NB4 (cell line): ENCODE measurements at places on chromosomes 11 and 22.
A peak's percentile ranks its signal among the peaks of the same experiment; 100 is the strongest.

DNA sequence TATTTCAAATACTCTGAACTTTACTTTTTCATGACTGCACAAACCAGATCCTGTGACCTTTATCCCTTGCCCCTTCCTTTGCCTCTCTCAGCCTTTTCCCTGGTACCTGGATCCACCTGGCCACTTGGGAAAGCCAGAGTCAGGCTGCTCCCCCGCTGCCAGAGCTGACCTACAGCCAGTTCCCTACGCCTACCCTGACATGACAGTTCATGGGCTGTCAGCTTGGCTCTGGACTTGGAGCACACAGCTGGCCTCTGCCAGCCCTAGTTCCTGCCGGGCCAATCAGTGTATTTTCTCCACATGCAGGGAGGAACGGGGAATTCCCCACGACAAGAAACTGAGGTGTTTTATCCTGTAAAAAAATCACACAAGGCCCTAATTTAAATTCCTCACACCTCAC lies 382.6 kb downstream of the INSC start:
- DNase-seq = no peak

DNA sequence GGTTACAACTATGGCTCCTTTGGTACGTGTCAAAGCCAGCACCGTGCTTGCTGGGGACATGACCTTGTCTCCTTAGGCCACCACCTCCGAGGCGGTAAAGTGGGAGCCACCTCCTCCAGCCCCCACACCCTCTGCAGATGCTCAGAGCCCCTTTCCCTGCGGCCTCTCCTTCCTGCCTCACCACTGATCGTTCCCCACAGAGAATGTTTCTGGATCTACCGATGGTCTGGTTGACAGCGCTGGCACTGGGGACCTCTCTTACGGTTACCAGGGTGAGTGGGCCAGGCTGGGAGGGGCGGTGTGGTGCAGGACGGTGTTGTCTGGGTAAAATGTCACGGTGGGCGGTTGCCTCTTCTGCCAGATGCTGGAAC lies 8.9 kb downstream of the SIDT2 start:
- no peak for DNase-seq

DNA sequence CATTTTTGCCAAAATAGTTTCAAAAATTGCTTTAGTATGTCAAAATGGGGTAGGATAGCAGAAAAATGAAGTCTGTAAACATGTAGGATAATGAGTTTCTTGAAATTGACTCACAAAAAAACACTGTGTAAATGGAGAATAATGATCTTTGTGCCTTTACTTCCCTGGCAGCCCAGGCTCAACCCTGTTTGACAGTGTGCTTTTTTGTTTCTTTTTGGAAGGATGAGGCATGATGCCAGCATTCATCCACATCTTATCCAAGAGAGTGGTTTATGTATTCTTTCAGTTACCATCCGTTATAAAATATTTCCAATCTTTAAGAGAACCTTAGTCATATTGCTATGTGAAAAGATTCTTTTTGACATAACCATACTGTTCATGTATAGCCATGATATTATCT lies 70.6 kb downstream of the ARHGAP42 start:
- DNase-seq = no peak

DNA sequence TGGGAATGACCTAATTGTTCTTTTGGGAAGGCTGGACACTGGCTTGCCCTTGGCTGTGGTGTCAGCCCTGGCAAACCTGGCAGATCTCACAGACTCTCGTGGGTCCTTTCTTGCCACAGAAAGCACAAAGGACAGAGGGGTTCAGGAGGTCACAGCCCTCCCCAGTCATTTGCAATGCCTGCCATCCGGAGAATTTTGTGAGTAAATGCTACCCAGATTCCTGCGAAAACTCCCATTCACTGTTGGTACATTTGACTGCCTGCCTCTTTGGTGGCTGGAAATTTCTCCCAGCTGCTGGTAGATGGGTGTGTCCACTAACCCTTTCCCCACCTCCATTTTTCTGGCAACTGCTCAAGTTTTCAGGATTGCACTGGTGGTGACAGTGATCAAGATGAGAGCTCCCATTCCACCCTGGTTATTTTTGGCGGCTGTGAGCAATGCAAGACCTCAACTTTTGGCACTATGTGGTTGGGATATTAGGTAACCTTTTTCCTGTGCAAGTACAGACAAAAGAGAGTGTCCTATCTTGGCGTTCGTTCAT lies 155.7 kb downstream of the NAV2 start:
- DNase-seq = peak; percentile 2

- no peak for DNase-seq
Observed at GRCh38 chr11:43931717-43932039, 10.8 kb upstream of the C11orf96 start.

GRCh38 chr11:61337706-61338470 lies 4.9 kb downstream of the TKFC start:
- no peak for DNase-seq

DNA sequence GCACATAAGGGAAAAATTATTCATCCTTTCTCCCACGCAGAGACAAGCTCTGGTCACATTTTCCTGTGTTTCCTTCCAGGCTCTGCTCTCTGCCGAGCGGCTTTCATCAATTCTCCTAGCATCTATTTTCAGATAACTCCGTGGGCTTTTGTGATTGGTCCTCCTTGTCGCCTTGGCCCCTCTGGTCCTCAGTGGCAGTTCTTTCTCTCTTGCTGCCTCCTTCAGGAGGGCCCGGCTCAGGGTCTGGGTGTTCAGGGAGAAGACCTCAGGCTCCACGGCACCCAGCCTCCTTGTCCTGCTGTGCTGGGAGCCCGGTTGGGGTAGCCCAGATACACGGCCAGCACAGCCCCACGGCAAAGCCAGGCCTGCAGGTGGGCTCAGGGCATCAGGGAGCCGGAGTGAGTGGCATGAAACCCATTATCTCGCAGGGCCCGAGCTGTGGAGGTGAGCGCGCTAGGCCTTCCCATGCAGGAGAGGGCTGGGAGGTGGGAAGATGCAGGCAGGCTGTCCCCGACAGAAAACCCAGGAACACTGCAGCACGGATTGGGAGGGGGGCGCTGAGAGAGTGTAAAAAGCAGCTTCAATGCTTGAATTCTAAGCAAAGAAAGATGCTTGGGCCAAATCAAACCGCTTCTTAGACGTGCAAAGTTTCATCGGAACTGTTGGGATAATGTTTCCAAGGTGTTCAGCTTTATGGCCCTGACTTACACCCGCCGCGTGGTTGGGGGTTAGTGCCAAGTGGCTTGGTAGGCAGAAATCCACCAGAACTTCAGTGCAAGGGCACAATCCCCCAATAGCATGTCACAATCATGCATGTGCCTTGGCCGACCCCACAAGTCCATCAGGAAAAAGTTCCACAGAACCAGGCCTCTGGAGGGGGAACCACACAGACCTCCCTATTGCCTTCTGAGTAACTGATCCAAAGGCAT lies 81.9 kb upstream of the WNT7B start:
- DNase-seq = no peak

- no peak for DNase-seq
Observed at GRCh38 chr11:64451856-64452255, 92.9 kb downstream of the RPS6KA4 start.

GRCh38 chr11:129944696-129945095 lies 49.3 kb upstream of the NFRKB start:
- no peak for DNase-seq

GRCh38 chr11:87361891-87362290 lies 324.2 kb downstream of the TMEM135 start:
- DNase-seq = no peak

GRCh38 chr22:34696557-34696956 lies 369.4 kb upstream of the ISX start:
- DNase-seq = peak; percentile 37

DNA sequence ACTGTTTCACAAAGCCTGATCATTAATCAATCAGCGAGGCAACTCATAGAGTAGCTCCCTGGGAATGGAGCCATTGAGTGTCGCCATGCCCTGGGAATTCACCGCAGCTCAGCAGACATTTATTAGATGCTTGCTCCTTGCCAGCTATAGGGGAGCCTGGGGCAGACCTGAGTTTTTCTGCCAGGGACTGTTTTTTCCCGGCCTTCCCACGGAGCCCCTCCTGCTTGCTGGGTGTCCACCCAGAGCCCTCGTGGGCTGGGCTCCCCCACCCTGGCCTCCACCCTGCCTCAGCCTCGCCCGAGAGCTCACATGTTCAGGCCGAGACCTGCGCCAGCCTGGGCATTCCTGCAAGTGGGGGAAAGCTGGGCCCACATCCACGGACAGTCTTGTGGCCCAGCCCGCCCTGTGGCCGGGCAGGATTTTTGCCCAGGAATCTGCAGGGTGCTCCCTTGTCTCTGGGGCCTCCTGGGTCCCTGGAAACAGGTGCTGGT lies 64.9 kb downstream of the SMIM38 start:
- DNase-seq = no peak

DNA sequence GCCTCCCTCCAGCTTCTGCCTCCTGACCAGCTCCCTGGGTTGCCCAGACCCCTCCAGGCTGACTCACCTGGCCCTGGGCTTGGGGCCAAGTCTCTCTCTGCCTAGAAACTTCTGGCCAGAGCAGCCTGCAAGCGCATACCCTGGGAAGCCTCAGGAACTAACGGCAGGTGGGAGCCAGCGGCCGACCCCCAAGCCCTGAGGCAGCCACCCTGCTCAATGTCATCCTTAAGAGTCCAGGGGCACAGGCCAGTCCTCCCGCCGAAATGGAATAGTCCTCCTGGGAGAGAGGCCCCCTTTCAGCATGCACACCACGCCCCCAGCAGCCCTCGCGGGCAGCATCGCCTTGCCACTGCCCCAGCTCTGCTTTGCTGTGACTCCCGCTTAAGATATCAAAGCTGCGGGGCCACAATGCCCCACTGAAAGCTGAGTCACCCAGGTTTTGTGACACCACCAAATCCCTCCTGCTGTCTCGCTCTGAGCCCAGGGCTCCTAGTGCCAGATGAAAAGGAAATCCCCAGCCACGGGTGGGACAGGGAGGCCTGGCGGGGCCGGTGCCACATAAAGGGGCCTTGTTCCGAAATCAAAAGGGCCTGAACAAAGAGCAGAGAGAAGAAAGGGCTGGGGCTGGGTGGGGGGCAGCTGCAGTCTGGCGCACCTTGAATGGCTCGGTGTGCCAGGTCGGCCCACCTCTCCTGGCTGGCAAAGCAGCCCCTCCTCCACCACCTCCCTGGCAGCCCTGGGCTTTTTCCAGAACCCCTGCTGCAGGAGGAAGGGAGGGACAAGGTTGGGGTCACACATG lies 21.4 kb upstream of the FGF3 start:
- DNase-seq = no peak
